ENCODE measurements at places on chromosomes 11 and 22. TPM values are rescaled to one million over a fixed set of nuclear protein-coding genes. Genes with fewer than 3 reads are reported as not detected.

ANGPTL5 gene
- total RNA-seq: not detected

C22orf23 gene
- 0.59 TPM for total RNA-seq

JHY gene
- total RNA-seq: 0.42 TPM

BBOX1 gene
- not detected for total RNA-seq

SMIM35 gene
- total RNA-seq: not detected

INS gene
- total RNA-seq: not detected

TYMP gene
- total RNA-seq: 17.9 TPM

TTC36 gene
- 0.59 TPM for total RNA-seq

XKR3 gene
- not detected for total RNA-seq

LTO1 gene
- total RNA-seq: 30.5 TPM

FIBP gene
- total RNA-seq: 150 TPM

Data from smooth muscle cell of the umbilical artery (primary cell).